ENCODE measurements at places on chromosomes 5 and 9. TPM values are rescaled to one million over a fixed set of nuclear protein-coding genes. Genes with fewer than 3 reads are reported as not detected.

The TXN gene
- total RNA-seq: 61.4 TPM

The KLF4 gene
- total RNA-seq: 80.7 TPM

The MLANA gene
- not detected for total RNA-seq

The PLAC8L1 gene
- total RNA-seq: not detected

The SOX30 gene
- total RNA-seq: 0.43 TPM

The PTGDS gene
- total RNA-seq: 29.5 TPM
